Neural progenitor cell (in vitro differentiated cells): ENCODE measurements at places on chromosomes 13 and 19. TPM values are rescaled to one million over a fixed set of nuclear protein-coding genes. Genes with fewer than 3 reads are reported as not detected.

The FUT3 gene
- total RNA-seq: 0.34 TPM in 1 of 2 replicates, not detected in the other

DNA sequence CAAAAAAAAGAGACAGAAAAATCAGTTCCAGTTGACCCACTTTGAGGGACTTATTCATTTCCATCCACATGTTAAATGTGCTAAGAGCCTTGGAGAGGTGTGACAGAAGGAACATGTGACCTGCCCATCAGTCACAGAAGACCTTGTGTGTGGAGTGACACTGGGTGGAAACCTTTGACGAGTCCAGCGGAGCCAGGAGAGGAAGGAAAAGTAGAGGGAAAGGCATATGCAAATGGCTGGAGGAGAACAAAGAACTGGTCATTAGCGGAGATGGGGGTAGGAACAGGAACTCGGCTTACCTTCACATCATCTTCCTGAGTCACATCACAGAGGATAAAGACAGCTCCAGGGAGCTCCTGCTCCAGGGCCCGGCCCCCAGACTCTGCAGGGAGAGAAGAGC, 2.3 kb downstream of the HSD17B14 start:
- no peaks in the 10 kb centered on the region for H3K4me1 ChIP-seq
- H3K4me3 ChIP-seq: no peak overlapping the region
- H3K36me3 ChIP-seq: no peaks in the 10 kb centered on the region
- DNase-seq: no peak

GRCh38 chr13:71879129-71879535, 12.1 kb upstream of the DACH1 start:
- no peak overlapping the region for H3K4me3 ChIP-seq
- no peaks in the 10 kb centered on the region for H3K27me3 ChIP-seq
- peak; percentile 71 for DNase-seq

The GADD45GIP1 gene
- total RNA-seq: 17.1 and 42.2 TPM in 2 replicates

The VSTM1 gene
- 0.12 TPM in 1 of 2 replicates, not detected in the other for total RNA-seq

DNA sequence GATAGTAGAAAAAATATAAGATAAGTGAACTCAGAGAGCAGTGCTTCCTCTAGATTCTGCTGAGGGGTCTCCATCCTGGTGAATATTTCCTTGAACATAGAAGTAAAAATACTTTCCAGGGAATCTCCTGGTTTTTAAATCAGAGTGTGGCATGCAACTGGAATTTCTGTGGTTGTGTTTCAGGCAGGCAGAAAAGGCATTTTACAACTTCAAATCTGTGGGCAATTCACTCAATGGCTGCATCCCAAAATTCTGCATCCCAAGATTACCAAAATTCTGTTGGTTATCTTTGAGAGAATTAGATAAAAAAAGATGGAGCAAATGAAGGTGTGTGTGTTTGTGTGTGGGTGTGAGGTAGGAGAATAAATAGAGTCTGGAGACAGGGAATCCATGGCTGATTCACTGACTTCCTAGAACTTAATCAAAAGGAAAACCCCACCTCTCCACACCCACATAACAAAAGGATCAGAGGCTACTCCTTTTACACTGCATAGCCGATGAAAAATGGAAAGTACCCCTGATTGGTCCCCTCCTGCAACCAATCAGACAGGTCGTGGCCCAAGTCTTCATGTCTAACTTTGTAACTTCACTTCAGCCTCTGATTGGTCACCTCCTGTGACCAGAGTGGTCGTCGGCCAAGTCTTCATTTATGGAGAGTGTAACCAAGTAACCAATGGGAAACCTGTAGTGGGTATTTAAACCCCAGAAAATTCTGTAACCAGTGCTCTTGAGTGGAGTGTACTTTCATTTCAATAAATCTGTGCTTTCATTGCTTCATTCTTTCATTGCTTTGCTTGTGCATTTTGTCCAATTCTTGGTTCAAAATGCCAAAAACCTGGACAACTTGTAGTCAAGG, 112.8 kb downstream of the DLEU7 start:
- H3K36me3 ChIP-seq: no peaks in the 10 kb centered on the region
- H3K4me3 ChIP-seq: no peak overlapping the region
- H3K4me1 ChIP-seq: no peaks in the 10 kb centered on the region
- no peaks in the 10 kb centered on the region for H3K27me3 ChIP-seq
- no peak for DNase-seq

DNA sequence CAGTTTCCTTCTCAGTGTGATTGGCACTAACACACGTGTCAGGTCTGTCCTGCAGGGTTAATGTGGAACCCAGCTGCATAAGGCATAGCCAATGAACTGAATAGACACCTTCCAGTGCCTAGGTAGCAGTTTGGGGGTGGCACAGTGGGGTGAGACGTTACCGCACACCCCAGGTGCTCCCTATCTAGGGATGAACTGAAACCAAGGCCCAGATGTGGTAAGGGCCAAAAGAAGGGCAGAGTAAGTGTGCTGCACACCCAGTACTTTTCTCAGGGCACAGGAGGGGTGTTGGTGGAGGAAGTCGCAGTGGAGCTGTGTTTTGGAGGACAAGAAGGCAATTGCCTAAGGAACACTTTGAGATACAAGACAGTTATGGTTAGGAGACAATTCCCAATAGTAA, 317.9 kb upstream of the TSHZ3 start:
- H3K27me3 ChIP-seq: no peaks in the 10 kb centered on the region
- H3K36me3 ChIP-seq: no peaks in the 10 kb centered on the region
- H3K4me3 ChIP-seq: no peak overlapping the region
- DNase-seq: no peak
- H3K27ac ChIP-seq: no peak overlapping the region
